ENCODE measurements at places on chromosomes 1 and 21. TPM values are rescaled to one million over a fixed set of nuclear protein-coding genes. Genes with fewer than 3 reads are reported as not detected.

Gene RIMS3
- 5.3 TPM for total RNA-seq

GRCh38 chr1:170580636-170581440, 48.9 kb downstream of the GORAB start:
- H3K4me3 ChIP-seq, result no peak overlapping the region
- no peaks in the 10 kb centered on the region for H3K27me3 ChIP-seq
- no peak for DNase-seq
- H3K4me1 ChIP-seq, result no peaks in the 10 kb centered on the region
- no peak overlapping the region for H3K27ac ChIP-seq

- H3K36me3 ChIP-seq, result no peaks in the 10 kb centered on the region
- H3K4me1 ChIP-seq, result no peaks in the 10 kb centered on the region
- no peak overlapping the region for H3K4me3 ChIP-seq
- no peak overlapping the region for H3K27ac ChIP-seq
- H3K27me3 ChIP-seq, result no peaks in the 10 kb centered on the region
- no peak for DNase-seq
Observed at GRCh38 chr1:212421165-212421564, 6.5 kb upstream of the PACC1 start.

GRCh38 chr1:13918862-13919261, 218.9 kb downstream of the PRDM2 start:
- H3K4me1 ChIP-seq, result no peaks in the 10 kb centered on the region
- no peak overlapping the region for H3K4me3 ChIP-seq
- no peaks in the 10 kb centered on the region for H3K27me3 ChIP-seq

DNA sequence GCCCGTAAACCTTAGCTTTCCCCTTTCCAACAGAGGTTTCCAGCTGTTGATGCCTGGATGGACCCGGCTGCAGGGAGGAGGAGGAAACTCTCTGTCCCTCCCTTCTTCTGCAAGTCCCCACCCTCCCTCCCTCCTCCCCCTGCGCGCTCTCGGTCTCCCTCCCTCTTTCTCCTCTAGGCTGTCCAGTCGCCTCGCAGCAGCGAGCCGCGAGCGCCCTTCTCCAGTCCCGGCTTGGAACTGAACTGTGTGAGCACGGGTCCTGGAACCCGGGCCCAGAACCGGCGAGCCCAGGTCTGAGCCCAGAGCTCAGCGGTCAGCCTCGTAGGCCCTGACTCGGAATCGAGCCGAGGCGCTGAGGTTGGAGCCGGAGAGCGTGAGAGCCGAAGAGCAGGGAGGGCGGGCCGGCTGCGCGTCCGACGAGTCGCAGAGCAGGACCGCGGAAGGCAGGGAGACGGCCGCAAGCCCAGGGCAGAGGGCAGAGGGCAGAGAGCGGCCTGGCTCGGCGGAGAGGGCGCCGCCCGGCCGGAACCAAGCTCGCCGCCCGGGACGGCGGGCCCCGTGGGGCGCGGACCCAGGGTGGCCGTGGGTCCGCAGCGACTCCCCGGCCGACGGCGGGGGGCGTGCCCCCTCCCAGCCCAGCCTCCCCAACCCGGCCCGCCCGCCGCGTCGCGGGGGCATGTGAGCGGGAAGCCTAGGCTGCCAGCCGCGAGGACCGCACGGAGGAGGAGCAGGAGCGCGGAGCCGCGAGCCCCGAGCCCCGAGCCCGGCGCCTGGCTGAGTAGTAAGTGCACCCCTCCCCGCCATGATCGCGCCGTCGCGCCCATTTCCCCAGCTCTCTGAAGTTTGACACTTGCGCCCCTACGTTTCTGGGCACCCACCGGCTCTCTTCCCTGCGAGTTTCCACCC, at the start of gene SOX13:
SOX13 (plus strand) TSS at position 185 of the 906 bp plus-strand sequence. CDS start 39,801 bp downstream, outside the sequence.
- peak within 1 kb of the TSS; percentile 93 for H3K27ac ChIP-seq
- no peaks in the 10 kb centered on the region for H3K36me3 ChIP-seq

DNA sequence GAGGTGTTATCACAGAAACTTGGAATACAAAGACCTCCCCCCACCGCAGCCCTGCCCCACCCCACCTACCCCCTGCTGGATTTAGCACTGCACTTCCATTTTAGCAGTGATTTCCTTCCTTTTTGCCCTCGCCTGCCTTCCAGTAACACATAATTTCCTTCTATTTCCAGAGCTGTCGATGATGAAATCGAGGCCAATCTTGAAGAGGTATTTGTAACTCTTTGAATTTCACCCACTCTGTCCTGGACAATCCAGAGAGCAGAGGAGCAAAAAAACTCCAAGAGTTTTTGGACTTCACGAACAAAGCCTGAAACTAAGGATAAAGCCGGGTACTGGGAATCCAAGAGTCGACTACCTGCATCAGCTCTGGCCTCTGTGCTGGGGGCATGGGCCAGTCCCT, 49.1 kb downstream of the CAPN2 start:
- H3K27me3 ChIP-seq, result no peaks in the 10 kb centered on the region
- H3K4me3 ChIP-seq, result no peak overlapping the region
- H3K36me3 ChIP-seq, result peaks cover 68% of the 10 kb centered on the region

DNA sequence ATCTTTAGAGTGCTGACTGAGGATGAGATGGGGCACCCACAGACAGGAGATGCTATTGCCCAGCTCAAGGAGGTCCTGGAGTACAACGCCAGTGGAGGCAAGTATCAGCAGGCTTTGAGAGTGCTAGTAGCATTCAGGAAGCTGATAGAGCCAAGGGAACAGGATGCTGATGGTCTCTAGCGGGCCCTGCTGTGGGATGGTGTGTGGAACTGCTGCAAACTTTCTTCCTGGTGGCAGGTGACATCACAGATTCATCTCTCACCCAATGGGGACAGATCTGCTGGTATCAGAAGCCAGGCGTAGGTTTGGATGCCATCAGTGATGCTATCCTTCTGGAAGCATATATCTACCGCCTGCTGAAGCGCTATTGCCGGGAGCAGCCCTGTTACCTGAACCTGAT, 609.8 kb upstream of the NCAM2 start:
- H3K27ac ChIP-seq, result no peak overlapping the region
- DNase-seq, result no peak
- no peak overlapping the region for H3K4me3 ChIP-seq
- H3K36me3 ChIP-seq, result no peaks in the 10 kb centered on the region
- H3K27me3 ChIP-seq, result no peaks in the 10 kb centered on the region

DNA sequence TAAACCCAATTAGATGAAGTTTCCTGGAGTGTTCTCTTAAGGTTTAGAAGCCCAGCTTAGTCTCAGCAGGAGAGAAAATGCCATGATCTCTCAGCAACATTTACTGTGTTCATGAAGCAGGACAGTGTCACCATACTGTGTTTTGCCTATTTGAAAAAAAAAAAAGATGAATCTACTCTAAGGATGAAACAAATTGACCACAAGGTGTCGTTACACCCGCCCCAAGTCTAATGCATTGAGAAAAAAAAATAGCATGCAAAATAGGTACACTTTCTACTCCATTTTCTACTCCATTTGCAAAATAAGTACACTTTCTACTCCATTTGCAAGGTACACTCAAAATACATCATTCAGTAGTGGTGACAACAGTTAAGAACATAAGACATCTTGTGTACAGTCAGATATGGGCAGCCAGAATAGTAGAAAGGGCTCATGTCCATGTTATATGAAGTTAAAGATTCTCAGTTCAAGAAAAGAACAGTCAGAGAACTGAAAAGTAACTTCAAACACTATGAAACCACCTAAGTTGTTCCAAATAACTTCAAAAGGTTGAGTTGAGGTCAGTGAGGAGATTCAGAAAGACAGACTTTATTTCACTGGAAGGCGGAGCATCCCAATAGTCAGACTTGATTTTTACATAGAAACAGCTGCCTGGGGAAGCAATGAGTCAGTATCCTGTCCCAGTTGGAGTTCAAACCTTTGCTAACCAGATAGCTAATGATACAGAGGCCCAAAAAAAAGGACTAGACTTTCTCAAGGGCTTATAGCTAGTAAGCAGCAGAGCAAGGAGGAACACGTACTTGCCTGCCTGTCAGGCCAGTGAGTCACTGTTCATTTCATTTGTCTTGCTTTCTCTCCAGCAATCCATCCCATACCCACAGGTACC, 13.3 kb downstream of the PLPPR5 start:
- H3K36me3 ChIP-seq, result no peaks in the 10 kb centered on the region
- H3K27me3 ChIP-seq, result no peaks in the 10 kb centered on the region
- DNase-seq, result no peak
- peaks cover 11% of the 10 kb centered on the region for H3K4me1 ChIP-seq
- no peak overlapping the region for H3K27ac ChIP-seq
- H3K4me3 ChIP-seq, result no peak overlapping the region

- DNase-seq, result no peak
- no peak overlapping the region for H3K27ac ChIP-seq
- H3K4me3 ChIP-seq, result no peak overlapping the region
- no peaks in the 10 kb centered on the region for H3K27me3 ChIP-seq
- peaks cover 19% of the 10 kb centered on the region for H3K4me1 ChIP-seq
- no peaks in the 10 kb centered on the region for H3K36me3 ChIP-seq
Observed at GRCh38 chr1:218488986-218489385, 143.8 kb downstream of the TGFB2 start.

All from sigmoid colon (tissue), 7 donors.